ENCODE measurements at places on chromosomes 2 and 18.

GRCh38 chr18:65439188-65439587 is 311.6 kb upstream of the CDH7 start:
- DNase-seq: peak; percentile 30

DNA sequence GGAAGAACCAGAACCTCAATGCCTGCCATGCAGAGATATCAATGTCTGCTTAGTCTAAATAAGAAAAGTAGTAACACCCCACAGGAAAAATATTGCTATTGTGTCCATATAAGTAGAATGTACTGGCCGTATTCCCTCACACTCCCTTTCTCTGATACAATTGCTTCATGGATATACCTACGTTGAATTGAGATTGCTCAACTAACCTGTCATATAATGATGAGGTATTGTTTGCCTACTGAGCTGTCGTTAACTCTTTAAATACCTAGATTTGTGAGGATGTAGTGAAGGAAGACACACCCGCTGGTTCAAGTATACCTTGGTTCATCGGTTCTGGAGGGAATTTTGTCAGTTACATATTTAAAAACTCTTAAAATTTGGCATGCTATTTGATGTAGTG is 480.7 kb upstream of the TCF4 start:
- no peak for DNase-seq

- peak; percentile 70 for DNase-seq
These were observed 6.2 kb downstream of the PKDCC start for GRCh38 chr2:42053791-42054701.

GRCh38 chr2:128635361-128635900 is 316.8 kb upstream of the HS6ST1 start:
- no peak for DNase-seq

DNA sequence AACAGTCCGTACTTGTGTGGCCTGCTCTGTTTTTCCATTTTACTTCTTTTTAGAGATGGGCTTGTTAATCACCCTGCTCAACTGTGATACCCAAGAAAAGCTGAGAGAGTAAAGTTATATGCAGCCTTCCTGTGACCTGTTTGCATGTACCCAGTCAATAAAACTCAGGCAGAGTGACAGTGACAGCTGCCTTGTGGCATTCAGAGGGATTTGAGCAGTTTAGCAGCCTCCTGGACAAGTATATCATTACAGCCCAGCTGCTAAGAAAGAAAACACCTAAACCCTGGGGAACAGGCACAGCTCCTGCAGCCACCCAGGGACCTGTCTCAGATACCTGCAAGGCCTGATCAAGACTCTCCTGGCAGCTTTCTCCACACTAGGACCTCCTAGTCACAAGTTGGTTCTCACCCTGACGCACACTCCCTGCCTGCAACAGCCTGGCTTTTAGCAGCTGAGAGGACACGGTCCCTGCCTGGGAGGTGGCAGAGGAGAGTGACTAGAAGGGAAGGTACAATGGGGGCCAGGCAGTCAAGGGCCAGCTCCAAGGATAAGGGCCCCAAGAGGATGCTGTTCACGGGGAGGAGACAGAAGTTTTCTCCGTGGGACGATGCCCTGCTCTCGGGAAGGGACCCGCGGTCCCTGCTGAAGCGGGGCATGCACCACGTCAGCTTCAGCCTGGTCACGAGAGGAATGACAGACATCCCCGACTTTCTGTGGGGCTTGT is at the start of gene LRRC30:
Gene LRRC30, plus strand, starts transcription at position 464 of the 724 bp plus-strand sequence. Its CDS starts 50 bp downstream, at position 514.
- peak; percentile 63 for DNase-seq

- DNase-seq: no peak
These were observed 95.3 kb downstream of the SMC6 start for GRCh38 chr2:17658251-17658843.

DNA sequence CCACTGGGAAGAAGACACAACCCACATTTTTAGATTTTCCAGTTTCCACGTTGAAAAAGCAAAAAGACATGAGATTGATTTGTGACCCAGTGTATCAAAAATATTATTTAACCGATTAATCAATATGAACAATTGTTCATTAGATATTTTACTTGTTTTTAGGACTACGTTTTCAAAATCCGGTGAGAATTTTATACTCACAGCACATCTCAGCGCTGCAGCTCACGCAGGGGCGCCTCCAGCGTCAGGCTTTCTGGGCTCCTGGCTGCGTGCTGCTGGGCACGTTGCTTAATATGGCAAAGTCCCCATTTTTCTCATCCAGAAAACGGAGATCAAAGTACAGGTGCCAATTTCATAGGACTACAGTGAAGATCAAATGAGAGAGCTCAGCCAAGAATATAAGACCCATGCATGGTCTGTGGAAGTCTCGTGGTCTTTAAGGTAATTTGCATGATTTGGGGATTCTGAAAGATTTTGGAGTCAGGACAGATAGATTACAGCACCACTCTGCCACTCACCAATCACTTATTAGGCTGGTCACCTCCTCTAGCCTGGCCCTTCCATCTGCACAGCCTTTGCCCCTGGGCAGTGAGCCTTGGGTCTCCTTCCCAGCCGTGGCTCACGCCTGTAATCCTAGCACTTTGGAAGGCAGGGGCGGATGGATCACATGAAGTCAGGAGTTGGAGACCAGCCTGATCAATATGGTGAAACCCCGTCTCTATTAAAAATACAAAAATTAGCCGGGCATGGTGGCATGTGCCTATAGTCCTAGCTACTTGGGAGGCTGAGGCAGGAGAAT is 36.2 kb downstream of the PTPN18 start:
- peak; percentile 36 for DNase-seq

DNA sequence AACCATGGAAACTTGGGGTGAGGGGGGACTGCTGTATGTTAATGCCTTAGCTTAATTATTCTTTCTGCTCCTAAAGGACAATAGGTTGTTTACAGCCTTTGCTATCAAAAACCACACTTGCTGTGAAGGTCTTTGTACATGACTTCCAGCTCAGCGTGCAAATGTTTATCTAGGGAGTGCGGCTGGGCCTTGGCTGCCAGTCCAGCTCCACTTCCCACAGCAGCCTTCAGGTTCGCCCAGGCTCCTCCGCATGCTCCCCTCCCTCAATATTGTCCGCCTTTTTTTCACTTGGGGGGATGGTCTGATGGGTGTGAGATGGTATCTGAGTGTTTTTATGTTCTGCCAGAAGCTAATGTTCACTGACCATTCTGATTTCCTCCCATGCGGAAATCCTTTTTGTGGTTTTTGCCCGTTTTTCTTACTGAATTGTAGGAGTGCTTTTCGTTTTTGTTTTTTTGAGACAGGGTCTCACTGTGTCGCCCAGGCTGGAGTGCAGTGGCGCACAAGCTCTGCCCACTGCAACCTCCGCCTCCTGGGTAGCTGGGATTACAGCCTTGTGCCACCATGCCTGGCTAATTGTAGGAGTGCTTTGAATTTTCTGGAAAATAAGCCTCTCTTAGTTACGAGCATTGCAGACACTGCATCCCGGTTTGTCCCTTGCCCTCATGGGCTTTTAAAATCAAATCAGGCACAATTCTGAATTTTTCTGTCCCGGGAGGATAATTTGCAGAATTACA is 28.8 kb downstream of the SH3BP4 start:
- no peak for DNase-seq

DNA sequence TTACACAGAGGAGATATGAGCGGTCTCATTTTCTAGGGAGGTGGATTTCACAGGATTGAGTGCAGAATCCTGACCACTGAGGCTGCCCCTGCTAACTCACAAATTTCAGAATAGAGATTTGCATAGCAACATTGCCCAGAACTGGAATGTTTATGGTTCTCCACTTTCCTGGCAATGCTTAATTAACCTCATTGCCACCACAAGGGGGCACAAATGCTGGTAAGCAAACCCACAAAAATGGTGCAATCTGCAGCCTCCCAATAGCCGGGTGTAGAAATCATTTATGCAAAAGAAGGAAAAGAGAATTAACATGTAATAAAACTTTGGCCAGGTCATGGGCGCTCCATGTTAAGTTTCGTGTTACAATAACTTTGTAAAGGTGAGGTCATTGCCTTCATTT is 112.4 kb downstream of the CYRIA start:
- DNase-seq: peak; percentile 18

- DNase-seq: no peak
These were observed 115.0 kb upstream of the CDCA7 start for GRCh38 chr2:173239644-173240043.

DNA sequence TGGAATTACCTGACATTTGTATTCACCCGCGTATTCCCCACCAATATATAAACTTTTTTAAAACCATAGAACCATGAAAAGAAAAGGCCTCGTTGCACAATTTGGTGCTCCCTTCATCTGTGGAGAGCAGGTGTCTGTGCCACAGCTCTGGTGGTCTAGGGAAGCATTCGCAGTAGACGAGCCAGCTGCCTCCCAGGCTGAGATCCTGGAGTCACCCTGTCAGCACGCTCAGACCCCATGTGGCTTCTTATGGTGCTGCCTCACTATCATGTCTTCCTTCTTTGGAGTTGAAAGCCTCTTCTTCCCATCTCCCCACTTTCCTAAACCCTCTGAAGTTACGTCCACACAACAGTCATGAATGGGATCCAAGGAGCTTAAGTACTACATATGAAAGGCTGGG is 38.4 kb upstream of the ACKR3 start:
- DNase-seq: no peak

GRCh38 chr2:31329081-31329625 is 85.4 kb downstream of the XDH start:
- no peak for DNase-seq
